ENCODE measurements at places on chromosomes 16 and 17.

DNA sequence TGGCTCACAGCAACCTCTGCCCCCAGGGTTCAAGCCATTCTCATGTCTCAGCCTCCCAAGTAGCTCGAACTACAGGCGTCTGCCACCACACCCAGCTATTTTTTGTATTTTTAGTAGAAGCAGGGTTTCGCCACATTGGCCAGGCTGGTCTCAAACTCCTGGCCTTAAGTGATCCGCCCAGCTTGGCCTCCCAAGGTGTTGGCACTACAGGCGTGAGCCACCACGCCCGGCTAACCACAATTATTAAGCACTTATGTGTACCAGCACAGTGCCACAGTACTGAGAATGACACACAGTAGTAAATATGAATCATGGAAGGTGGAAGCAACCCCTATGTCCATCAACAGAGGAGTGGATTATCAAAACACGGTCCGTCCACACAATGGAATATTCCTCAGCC lies 49.8 kb downstream of the COTL1 start:
- DNase-seq = no peak

DNA sequence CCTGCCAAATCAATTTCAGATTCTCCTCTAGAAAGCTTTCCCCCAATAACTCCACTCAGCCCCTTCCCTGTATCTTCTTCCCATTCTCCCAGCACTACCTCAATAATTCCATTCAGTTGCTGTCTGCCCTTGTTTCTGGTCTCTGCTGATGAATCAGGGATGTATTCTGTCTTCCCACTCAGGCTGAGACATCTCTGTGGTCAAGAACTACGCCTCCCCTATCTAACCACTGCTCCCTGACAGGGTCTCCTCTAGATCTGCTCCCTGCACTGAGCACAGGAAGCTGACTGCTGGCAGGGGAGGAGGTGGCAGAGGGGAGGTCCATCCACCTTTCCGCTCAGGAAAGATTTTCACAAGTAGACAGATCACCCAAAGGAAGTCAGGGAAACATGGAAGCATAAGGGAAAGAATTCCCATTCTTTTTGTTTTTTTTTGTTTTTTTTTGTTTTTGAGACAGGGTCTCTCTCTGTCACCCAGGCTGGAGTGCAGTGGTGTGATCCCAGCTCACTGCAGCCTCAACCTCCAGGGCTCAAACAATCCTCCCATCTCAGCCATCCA lies 16.9 kb upstream of the SP2 start:
- DNase-seq = no peak

- DNase-seq = peak; percentile 71
Measured at GRCh38 chr16:48156790-48157209, 1.0 kb upstream of the ABCC12 start.

DNA sequence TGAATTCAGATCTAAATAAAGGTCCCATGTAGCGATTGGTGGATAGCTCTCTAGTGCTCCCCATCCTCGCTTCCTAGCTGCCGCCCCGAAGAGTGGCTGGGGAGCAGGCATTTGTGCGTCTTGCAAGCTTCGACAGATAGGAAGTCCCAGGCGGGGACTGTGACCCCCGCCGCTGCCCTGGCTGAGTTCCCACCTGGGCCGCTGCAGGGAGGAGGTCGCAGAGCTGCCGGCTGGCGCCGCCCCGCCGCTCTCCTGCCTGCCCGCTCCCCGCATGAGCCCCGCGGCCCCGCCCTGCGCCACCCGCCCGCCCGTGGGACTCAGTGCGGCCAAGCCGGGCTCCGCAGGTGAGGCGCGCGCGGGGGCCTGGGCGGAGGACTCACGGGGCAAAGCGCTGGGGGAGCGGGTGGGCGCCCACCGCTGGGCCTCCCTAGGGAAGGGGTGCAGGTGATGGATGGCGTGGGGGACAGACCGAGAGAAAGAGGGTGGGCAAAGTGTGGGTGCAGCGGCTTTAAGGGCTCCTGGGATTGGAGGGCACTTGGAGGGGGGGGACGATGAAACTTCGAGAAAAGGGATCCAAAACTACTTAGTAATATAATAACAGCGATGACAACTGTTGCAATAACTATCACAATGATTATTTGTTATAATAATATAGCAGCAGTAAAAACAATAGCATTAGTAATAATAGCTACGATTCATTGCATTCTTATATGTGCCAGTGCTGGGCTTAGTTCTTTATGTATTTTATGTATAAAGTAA lies at the start of gene OTOA:
Gene OTOA (plus strand): TSS at position 80 of the 759 bp plus-strand sequence. CDS start 14,547 bp downstream, outside the sequence.
- DNase-seq = peak; percentile 3

GRCh38 chr17:67574658-67575293 lies 143.0 kb upstream of the NOL11 start:
- no peak for DNase-seq

DNA sequence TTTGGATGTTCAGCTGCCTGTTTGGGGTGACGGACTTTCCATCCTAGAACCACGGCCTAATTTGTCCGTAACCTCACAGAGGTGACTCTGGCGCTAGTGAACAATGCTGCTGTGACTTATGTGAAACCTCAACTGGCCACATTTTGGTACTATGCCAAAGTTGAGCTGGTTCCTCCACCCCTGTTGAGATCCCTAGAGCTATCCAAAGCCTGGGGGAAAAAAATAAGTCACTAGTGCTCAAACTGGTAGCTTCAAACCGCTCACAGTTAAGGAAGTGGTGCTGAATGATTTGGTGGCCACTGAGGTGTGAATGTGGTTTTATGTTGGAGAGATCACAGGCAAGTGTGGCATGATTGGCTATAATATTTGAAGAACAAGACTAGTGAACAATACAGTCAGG lies 11.3 kb upstream of the TUBG2 start:
- DNase-seq = no peak

DNA sequence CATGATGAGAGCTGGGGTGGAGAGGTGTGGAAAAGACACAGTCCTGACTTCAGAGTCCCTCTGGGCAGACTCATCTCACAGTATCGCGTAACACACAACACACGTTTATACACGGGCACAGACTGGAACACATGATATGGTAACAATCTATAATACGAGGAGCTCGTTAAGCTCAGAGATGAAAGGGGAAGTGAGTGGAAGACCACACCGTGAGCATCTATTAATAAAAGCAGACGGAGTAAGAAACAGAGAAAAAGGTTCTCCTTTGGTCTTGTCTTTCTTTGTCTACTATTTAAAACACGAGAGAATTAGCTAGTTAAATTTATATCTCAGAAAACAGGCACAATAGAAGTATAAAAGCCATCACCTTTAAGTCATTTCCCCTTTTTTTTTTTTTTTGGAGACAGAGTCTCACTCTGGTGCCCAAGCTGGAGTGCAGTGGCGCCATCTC lies 13.5 kb downstream of the ANKRD11 start:
- DNase-seq = no peak

DNA sequence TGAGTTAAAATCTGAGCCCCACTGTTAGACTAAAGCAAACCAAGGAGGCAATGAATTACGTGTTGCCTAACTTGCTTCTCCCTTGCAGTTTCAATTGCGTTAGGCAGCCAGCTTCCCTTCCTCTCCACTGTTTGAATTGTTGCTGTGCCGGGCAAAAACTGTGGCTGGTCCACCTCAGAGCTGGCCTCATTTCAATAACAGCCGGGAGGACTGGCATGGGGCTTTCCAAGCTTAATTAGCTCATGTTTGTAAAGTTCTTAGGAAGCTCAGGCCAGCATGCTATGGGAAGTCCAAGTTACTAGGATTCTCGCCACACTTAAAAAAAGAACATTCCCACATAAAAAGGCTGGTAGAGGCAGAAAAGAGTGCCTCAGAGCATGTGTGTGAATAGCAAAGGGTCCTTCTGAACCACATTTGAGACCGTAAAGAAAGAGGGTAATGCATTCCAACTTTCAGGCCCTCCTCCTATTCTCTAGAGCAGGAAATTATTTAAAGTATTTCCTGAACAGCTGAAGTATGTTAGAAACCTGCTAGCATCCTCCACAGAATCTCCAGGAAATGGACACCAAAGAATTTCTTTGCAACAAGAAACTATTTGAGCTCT lies 79.0 kb upstream of the SMURF2 start:
- no peak for DNase-seq

DNA sequence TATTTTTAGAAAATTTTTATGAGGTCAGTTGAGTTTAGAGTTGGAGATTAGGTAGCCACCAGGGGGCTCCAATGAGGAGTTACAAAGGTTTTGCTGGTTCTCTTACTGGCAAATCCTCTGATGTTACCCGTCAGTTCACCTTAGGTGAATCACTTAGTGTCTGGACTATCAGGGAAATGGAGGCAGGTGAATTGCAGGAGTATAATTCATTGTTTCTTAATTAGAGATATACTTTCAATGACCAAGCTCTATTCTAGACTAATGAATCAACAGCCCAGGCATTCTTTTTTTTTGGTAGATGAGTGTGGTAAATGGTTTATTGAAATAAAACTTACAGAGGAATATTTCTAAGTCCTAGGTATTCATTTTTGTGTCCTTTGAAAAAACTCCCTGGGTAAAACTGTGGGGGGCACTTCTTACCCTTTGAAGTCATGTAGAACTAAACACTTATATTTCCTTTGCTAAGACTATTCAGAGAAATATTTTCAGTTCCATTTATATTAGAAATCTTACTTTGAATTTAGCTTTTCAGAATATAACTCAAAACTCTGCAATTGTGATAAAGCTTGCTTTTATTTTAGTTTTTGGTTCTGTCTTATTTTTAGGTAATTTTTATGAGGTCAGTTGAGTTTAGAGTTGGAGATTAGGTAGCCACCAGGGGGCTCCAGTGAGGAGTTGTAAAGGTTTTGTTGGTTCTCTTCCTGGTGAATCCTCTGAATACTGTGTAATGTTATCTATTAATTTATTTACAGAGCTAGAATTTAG lies 17.7 kb downstream of the PSMD11 start:
- peak; percentile 52 for DNase-seq

DNA sequence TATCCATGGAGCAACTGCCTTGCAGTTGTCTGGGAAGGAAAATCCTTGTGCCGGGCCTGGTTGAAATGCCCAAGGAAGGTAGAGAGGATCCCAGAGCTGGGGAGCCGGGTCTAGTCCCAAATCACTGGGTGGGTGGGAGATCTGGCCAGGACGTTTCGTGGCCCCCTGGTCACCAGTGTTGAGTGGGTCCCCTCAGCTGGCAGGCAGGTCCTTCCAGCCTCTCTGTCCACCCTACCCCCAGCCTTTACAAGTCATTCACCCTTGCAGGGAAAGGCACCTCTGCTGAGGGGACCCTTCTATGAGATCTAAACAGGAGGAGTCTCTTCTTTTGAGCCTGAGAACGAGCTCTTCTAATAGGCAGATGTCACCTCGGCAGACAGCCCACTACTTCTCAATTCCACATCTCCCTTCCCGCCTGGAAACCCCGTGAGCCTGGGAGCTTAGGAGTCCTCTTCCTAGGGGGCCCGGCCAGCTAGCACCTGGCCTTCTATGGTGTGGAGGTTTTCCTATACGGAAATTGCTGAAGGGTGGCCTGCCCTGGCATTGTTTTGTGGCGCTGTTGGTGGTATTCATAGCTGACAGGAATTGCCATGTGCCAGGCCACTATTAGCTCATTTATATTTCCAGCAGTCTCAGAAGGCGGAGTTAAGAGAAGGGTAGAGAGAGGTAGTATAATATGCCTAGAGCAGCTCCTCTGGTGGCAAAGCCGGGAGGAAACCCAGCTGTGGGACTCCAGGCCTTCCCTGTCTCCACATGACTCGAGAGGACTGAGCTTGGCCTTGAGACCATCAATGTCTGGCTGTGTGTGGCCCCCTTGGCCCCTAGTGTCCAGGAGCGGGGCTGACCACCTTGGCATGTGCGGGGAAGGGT lies 13.3 kb downstream of the MPRIP start:
- no peak for DNase-seq

- DNase-seq = no peak
Measured at GRCh38 chr16:180101-180675, at the start of gene HBQ1. Gene HBQ1, plus strand, starts transcription at chr16:180459. Its CDS starts 28 bp downstream, at chr16:180487.

- no peak for DNase-seq
Measured at GRCh38 chr16:12447556-12447955, 356.1 kb downstream of the CPPED1 start.

- DNase-seq = no peak
Measured at GRCh38 chr16:26791169-26791568, 275.6 kb upstream of the C16orf82 start.

- DNase-seq = no peak
Measured at GRCh38 chr16:88812513-88813268, 963 bp upstream of the APRT start.

DNA sequence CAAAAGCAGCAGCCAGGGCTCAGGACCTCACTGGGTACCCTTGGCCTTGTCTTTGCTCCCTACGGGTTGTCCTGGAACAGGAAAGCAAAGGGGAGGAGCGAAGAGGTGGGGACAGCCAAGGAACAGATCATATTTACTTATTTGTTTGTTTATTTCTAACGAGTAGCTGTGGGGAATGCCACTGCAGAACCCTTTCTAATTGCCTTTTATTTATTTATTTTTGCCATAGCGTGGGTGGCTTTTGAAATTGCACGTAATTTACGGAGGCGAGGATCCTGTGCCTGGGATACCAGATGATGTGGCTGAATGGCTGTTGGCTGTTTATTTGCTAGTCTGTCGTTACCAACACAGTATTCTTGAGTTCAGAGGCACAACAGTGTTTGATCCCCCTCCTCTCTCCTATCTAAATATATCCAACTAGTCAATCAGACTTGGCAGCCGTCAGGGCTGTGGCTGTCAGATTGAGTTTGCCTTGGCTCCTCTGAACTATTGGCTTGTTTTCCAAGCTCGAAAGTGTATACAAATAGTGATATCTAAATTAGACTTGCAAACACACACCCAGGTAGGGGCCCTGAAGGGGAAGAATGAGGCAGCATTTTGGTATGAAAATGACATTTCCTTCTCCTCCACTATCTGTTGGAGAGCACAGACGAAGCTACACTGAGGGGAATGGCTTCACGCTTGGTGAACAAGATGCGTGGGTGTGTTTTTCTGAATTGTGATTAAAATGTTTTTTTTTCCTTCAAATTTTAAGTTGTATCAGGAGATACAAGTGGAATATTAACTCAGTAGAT lies 110.4 kb downstream of the MSI2 start:
- DNase-seq = no peak

DNA sequence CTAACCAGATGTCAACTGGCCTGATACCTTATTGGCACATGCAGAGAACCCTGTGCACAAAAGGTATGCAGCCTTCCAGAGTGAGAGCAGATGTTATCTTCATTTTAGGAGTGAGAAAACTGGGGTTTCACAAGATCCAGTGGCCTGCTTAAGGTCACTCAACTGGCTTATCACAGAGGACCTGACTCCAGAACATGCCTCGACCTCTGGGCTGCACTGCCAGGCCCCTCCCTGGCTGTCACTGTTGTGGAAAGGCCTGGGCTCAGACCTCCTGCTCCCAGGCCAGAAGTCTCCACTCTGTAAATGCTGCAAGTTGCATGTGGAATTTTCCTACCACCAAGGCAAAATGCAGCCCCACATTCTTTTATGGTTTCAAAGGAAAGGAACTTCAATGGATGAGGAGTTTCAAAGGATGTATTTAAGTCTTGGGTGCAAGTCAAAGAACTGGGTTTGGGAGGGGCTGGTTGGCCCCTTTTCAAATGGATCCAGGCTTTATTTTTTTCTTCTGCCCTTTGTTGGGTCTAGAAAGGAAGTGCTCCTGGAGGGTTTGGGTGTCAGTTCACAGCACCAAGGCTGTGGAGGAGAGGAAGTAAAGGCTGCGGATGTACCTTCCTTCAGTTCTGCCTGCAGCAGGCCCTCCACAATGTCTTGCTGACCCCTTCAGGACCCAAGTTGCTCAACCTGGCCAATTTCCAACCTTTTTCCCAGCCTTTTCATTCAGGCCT lies 30.4 kb upstream of the SMPD3 start:
- no peak for DNase-seq

- DNase-seq = no peak
Measured at GRCh38 chr17:41529491-41529915, 1.4 kb upstream of the KRT19 start.

- no peak for DNase-seq
Measured at GRCh38 chr17:5096731-5097100, 15.0 kb downstream of the ZNF232 start.
